ENCODE measurements at places on chromosomes 5 and 9.

- no peak for DNase-seq
Measured at GRCh38 chr9:109385499-109385898, 64.6 kb upstream of the EPB41L4B start.

- no peak for DNase-seq
Measured at GRCh38 chr9:96047741-96048103, 172.2 kb downstream of the ERCC6L2 start.

- DNase-seq = no peak
Measured at GRCh38 chr9:9469271-9469670, 1143.5 kb downstream of the PTPRD start.

GRCh38 chr9:84512493-84512892, 157.0 kb upstream of the NTRK2 start:
- DNase-seq = no peak

GRCh38 chr5:148823871-148824270, 2.5 kb upstream of the ADRB2 start:
- no peak for DNase-seq

DNA sequence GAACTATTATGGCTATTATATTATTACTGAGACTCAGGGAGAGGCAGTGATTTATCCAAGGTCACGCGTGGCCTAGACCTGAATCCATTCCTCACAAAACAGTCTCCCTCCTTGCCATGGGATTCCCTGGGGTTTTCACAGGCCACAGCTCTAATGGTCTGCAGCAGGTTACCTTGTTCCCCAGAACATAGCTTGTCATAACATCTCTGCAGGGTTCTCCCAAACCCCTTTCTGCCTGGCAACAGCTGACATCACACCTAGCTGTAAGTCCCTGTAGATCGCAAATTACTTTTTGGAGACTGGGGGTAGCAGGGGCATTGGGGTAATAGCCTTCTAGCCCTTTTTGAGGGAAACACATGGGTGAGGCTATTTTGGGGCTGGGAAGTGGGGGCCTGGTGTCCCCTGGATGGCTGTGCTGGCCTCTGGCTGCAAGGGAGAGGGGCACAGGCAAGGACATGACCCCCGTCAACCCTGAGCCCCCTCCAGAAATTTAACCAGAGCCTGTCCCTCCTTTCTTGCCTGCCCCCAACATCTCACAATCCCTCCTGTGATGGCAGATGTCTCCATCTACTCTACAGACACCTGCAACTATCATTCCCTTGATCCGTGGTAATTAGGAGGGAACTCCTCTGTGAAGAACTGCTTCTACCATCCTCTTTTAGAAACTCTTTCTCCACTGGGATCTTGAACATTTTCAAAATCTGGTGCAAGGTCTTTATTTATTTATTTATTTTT, 1.3 kb downstream of the CD74 start:
- DNase-seq = no peak

GRCh38 chr5:110734101-110734500, 4.7 kb upstream of the SLC25A46 start:
- no peak for DNase-seq

DNA sequence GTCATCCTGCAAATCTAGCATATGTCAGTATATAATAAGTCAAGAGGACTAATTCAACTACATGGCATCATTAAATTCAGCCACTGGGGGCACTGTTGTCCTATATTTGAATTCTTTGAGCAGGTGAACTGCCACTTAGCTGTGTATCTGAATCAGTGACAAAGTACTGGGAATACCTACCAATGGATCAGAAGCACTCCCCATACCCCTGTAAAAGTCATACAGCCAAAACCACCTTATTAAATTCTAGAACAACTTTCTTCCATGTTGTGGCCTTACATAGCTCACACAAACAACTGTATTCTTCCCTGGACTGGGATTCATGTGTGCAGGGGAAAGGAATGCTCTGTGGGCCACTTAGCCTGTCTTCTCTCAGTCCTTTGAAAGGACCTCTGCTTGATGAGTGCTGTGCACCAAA, 57.4 kb upstream of the PLPP6 start:
- peak; percentile 74 for DNase-seq

DNA sequence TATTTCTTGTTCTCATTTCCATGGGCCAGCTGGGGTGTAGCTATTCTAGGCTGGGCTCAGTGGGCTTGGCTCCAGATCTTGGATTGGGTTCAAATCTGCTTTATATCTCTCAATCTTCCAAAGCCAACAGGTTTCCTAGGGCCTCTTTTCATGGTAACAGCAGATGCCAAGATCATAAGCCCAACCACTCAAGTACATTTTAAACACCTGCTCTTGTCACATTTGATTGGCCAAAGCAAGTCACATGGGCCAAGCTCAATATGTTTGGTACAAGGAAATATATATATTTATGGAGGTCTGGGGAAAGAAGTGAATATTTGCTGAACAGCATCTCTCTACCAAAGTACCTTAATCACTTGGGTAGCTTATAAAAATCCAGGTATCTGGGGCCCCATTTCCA, 49.5 kb downstream of the MRRF start:
- peak; percentile 35 for DNase-seq

GRCh38 chr5:80569961-80570786, at the start of gene ANKRD34B:
ANKRD34B (minus strand) TSS chr5:80570280; CDS start chr5:80560019, 10,261 bp downstream.
- peak; percentile 42 for DNase-seq

GRCh38 chr5:16364910-16365309, 100.7 kb downstream of the ZNF622 start:
- no peak for DNase-seq

DNA sequence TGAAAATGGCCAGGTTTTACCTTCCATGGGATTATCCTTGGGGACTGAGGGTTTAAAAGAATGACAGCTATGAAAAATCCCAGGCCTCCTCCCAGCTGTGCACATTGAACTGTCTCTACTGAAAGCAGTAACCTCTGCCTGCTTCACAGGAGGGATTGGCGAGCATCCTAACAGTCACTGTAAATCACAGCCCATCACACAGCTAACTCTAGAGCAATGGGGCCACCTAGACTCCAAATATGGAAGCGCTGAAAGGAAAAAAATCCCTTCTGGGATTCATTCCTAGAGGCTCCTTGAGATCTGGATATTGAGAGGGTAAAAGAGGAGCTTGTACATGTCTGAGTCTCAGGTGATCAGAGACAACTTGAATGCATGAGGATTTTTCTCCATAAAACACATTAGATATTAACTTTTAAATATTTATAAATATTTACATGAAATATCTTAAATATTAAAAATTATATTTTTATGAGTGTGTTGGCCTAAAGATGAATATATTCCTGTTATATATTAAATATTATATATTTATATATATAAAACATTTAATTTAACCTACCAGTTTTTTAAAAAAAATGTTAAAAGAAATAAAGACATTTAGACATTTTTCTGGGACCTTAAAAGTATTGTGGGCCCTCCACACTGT, 133.8 kb upstream of the SLC24A2 start:
- peak; percentile 60 for DNase-seq

DNA sequence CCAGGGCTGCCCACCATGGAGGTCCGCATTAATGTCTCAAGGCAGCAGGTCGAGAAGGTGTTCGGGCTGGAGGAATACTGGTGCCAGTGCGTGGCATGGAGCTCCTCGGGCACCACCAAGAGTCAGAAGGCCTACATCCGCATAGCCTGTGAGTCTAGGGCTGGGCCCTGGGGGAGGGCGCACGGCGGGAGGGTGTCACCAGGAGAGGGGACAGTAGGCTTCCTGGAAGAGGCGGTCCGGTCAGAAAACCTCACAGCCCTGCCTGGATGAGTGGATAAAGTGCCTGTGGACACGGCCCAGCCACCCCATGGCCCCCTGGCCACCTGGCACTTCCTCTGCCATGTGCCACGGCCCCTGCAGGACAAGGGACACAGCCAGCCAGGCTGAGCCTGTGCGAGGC, 31.0 kb downstream of the HK3 start:
- DNase-seq = no peak

GRCh38 chr5:74063346-74063745, 437.4 kb downstream of the ARHGEF28 start:
- no peak for DNase-seq

DNA sequence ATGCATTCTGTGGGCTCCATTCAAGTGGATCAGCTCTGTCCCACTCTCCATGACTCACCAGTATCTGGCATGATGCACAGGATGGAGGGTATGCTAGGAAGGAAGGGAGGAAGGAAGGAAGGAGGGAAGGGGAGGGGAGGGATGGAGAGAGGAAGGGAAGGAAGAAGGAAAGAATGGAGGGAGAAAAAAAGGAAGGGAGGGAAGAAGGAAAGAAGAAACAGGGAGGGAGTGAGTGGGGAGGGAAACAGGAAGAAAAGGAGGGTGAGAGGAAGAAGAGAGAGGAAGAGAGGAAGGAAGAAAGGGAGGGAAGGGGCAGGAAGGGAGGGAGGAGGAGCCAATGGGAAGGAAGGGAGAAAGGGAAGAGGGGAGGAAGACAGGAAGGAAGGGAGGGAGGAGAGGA, 5.3 kb upstream of the BARHL1 start:
- no peak for DNase-seq

GRCh38 chr5:133445744-133446143, 166.6 kb downstream of the FSTL4 start:
- DNase-seq = no peak

DNA sequence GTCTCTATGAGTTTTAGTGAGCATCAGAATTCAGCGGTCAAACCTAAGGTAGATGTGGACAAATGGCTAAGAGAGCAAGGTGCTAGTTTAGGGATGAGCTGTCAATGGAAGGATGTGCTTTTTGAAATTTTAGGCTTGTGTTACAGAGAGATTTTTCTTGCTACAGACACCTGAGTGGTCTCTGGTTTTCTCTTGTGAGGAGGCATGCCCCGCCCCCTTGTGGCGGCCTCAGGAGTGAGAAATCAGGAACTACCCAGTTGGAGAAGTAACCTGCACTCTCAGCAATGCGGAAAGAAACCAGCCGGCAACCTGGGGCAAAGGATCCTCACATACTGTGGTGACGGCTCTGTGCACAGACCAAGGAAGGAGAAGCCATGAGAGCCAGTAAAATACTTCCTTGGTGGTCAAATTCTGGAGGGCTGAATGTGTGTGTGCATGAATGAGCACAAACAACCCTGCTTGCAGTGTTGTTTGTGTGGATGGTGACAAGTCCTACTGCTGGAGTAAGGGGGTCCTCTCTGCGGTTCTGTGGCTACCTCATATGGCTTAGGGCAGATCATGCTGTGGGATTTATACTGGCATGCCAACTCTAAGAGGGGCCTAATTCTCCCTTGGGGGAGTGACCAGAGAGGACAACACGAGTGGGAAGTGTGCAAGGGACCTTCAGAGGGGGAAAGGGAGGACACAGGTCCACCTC, 16.7 kb upstream of the HSD17B4 start:
- DNase-seq = no peak

DNA sequence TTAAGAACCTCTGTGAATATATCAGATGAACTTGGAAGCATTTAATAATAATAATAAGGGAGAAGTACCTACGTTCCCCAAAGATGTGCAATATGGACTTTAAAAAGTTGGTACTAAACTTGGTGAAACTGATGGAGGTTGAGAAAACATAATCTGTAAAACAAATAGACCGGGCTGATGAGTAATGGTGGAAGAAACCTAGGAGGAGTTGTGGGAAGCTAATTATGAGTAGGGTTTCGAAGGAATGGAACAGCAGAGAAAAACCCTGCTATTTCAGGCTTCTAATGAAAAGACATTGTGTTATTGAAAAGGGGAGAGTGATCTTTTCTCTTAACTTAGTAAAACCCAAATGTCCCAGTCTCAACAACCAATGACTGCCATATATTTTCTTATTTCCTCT, 229.3 kb downstream of the PCSK1 start:
- DNase-seq = no peak

DNA sequence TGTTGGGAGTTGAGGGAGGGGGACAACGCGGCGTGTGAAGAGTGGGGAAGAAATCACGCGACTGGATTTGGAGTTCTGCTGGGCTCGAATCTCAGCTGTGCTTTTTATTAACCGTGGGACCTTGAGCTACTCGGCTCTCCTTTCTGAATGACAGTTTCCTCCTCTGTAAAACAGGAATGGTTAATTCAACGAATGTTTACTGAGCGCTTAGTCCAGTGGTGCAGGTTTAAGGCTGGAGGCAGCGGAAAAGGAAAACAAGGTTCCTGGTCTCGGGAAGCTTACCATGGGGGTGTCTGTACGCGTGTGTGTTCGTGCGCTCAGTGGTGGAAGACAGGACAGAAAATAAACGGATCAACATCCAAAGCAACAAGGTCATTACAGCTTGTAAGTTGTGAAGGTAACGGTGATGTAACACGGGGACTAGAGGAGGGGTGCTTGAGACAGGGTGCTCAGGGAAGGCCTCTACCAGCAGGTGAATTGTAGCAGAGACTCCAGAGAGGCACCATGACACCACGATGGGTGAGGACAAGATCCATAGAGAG, 277 bp downstream of the EIF4E1B start:
- no peak for DNase-seq

DNA sequence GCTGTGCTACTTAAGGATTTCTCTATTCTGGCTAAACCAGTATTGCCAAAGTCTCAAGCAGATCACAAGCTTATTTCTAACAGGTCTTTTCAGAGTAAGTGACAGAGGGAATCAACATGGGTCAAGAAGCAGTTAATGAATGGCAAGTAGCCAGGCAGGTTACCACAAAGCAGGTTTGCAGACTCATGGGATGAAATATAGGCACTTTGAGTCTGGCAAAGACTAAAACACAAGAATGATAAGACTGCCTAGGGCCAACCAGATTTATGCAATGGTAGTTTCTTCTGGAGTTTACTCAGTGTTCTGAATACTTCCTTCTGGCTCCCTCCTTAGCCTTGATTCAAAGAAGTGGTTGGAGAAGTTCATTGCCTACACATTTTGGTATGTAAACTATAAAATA, 3.6 kb downstream of the HMGCS1 start:
- DNase-seq = peak; percentile 8
